ENCODE measurements at places on chromosomes 16 and 17.
A peak's percentile ranks its signal among the peaks of the same experiment; 100 is the strongest.

DNA sequence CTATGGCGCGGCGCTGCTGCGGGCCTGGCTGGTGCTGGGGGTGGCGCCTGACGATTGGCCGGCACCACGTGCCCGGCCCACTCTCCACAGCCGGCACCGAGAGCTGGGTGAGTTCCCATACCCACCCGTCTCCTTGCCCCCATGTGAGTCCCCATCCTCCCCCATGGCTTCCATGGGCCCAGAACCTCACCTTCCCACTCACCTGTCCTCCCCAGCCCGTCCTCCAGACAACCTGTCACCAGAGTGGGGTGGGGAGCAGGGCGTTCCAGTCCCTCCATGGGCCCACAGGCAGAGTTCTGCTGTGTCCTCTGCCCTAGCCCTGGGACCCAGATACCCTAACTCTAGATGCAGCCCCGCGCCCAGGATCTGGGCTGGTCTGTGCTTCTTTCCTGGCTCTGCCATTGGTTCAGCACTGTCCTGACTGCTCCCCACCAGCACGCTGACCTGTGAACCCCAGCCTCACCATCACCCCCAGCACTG lies 5.5 kb downstream of the ARMC5 start:
- peak; percentile 13 for DNase-seq

- no peak for DNase-seq
Observed at GRCh38 chr16:89279666-89280481, 62.4 kb downstream of the ZNF778 start.

GRCh38 chr16:82583422-82583821 lies 43.3 kb upstream of the CDH13 start:
- no peak for DNase-seq

- no peak for DNase-seq
Observed at GRCh38 chr17:31096106-31096436, 1.3 kb downstream of the NF1 start.

- no peak for DNase-seq
Observed at GRCh38 chr17:58411408-58411894, 5.9 kb downstream of the RNF43 start.

DNA sequence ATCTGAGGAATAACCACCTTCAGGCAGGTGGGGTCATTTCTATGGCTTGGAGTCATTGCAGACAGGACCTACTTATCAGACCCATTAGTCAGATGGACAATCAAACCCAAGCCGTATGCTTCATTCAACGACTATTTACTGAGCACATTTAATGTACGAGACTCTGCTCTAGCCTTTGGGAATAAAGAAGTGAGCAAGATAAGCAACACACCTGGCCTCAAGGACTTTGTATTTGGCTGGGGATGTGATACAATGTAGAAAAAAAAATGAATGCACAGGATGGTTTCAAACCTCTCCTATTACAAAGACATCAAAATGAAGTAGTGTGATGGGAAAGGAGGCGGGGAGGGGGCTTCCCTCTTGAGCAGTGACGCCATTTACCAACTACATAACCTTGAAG lies 311.7 kb downstream of the PMP22 start:
- no peak for DNase-seq

GRCh38 chr16:84647828-84648594 lies at the start of gene KLHL36:
KLHL36 (plus strand) TSS chr16:84648511; CDS start chr16:84650868, 2,357 bp downstream.
- DNase-seq: peak; percentile 78

GRCh38 chr17:45190503-45191255 lies 29.0 kb downstream of the HEXIM2 start:
- no peak for DNase-seq

DNA sequence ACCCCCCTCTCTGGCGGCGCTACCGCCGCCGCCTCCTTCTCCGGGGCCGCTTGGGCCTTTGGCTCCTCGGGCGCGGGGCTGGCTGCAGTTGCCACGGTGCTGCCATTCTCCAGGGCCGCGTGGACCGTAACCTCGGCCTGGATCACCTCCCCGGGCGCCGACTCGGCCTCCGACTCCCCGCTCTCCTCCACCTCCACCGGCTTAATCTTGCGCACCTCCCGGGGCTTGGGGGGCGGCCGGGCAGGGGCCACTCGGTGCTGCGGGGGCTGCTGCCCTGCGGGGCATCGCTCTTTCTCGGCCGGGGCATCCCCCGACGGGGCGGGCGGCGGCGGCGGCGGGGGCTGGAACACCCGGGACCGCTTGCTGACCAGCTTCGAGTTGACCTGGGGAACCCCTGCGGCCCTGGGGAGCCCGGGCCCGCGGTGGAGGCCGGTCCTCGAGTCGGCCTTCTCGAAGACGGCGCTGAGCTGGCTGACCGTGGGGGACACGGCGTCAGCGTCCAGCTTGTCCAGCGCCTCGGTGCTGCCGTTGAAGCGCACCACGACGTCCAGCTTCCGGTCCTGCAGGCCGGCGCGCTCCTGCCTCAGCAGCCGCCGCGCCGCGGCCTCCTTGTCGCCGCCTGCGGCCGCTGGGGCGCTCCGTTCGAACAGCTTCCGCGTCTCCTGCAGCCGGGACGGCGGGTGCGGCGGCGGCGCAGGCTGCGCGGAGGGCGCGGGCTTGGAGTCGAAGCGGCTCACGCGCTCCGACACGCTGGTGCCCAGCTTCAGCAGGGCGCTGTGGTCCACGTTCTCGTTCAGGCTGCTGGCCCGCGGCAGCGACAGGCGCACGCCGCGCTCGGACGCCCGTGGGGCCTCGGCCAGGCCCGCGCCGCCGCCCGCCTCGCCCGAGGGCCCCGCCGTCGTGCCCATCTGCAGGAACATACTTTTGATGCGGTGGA lies 792 bp downstream of the PPP1R9B start:
- peak; percentile 50 for DNase-seq

DNA sequence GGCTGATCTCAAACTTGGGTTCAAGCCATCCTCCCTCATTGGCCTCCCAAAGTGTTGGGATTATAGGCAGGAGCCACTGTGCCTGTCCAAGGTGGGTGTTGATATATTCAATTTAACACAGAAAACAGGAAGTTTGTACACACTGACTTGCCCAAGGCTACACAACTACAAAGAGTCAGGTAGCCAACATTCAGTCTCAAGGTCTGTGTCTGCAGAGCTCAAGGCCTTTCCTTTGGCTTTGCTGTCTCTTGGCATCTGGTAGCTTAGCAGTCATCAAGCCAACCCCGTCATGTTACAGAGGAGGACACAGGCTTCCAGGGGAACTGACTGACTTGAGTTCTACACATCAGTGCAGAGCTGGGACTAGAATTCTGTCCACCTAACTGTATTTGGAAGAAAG lies 11.9 kb upstream of the MEFV start:
- DNase-seq: no peak

DNA sequence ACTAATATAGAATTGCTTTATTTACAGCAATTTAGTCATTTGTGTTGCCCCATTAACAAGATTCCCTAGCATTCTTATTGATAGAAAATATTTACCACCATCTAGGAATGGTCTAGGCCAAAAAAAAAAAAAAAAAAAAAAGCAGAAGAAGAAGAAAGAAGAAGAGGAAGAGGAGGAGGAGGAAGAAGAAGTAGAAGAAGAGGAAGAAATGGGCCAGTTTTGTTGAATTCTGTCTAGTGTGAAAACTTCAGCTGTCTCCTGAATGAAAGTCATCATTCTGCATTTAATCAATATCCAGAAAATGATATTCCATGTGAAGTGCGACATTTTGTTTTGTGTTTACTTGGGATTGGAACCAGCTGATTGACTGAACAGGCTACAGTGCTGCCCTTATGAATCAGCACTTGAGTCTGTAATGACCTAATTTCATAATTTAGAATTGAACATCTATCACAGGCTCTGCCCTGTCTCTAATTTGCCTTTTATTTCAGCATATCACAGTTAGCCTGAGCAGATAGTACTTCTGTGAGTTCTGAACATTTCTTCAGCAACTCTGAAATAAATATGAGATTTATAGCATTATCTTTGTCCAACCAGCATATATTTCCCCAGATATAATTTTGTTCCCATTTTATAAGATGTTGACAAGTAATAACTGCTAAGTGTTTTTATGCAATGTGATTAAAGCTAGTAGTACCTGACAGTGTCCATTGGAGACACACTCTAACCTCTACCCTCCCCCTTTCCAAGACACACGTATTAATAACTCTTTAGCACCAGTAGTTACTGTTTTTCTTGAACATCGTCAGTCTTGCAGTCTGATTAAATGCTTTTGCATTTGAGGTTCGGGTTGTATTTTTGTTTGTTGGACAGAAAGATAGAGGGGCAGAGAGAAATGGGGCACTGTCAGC lies 5.9 kb downstream of the ANKFN1 start:
- no peak for DNase-seq

- DNase-seq: no peak
Observed at GRCh38 chr16:53370827-53371226, 63.4 kb upstream of the RBL2 start.
